Neural cell (in vitro differentiated cells): ENCODE measurements at places on chromosomes 1 and 21. TPM values are rescaled to one million over a fixed set of nuclear protein-coding genes. Genes with fewer than 3 reads are reported as not detected.

TPR gene
- polyA plus RNA-seq: 84.4 and 91.2 TPM in 2 replicates

GOLT1A gene
- 1.1 TPM in 1 of 2 replicates, not detected in the other for polyA plus RNA-seq

SPRR2E gene
- not detected in 2 replicates for polyA plus RNA-seq

OPTC gene
- not detected in 2 replicates for polyA plus RNA-seq

DCAF8 gene
- polyA plus RNA-seq: 153 TPM in 2 replicates

TMPRSS2 gene
- not detected in 2 replicates for polyA plus RNA-seq

FCRL2 gene
- not detected in 2 replicates for polyA plus RNA-seq

RIIAD1 gene
- polyA plus RNA-seq: 23.5 and 23.6 TPM in 2 replicates
